ENCODE measurements at places on chromosomes 4 and X.

DNA sequence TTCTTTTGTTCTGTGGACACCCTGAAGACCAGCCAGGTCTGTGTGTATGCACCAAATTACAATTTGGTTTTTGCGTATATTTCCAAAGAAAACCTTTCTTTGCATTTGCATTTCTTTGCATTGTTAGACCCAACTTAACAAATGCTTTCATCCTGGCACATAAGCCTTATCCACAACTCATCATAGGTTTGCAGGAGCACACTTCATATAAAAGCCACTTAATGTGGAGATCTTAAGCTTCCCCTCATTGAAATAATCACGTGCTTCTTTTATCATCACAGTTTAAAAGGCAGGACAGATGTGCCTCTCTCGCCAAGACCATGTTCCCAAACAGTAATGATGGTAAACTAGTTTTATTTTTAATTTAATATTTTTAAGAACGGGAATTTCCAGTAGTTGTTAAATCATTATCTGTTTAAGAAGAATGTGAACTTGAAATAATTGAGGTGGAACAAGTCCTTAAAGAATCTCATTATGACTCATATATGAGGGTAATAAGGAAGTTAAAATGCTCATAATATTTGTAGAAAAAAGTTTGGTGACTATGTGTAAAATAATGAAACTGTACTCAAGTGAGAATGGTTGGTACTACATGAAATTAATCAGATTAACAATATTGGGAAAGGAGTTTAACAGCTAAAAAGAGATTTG lies 65.5 kb downstream of the GLRA3 start:
- no peak for DNase-seq

GRCh38 chr4:40307627-40308497 lies 27.3 kb upstream of the CHRNA9 start:
- DNase-seq = no peak

GRCh38 chrX:63930140-63930539 lies 145.1 kb upstream of the ARHGEF9 start:
- no peak for DNase-seq

- no peak for DNase-seq
These were observed 261.8 kb downstream of the CAMK2D start for GRCh38 chr4:113499696-113500095.

- no peak for DNase-seq
These were observed 84.5 kb downstream of the GATB start for GRCh38 chr4:151676301-151676700.

DNA sequence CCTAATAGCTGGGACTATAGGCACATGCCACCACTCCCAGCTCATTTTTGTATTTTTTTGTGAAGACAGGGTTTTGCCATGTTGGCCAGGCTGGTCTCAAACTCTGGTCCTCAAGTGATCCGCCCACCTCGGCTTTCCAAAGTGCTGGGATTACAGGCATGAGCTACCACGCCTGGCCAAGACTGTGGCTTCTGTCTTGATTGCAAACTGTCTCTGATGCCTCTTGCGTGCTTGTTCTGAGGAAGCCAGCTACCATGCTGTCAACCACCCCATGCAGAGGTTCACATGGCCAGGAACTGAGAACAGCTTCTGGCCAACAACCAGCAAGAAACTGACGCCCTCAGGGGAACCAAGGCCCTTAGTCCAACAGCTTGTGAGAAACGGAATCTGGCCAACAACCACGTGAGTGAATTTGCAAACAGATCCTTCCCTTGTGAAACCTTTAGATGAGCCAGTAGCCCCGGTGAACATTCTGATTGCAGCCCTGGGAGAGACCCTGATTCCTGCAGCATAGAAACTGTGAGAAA lies 71.2 kb downstream of the SUPT20HL2 start:
- DNase-seq = no peak

- no peak for DNase-seq
These were observed 1233.1 kb downstream of the C4orf33 start for GRCh38 chr4:130329036-130329435.

DNA sequence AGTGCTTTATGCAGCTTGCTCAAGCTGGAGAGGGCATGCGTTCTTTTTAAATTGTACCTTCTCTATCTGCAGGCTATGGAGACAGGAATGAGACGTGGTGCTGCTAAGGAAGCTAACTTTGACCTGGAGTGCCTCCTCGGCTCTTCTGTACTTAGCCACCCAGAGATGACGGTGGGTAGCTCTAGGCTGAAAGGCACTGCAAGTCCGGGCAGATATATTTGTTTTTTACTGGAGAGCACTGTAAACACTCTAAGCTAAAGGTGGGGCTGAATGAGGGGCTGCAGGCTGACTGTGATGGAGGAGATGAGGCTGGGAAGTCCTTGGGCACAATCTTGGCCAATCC lies 12.1 kb downstream of the ELF4 start:
- no peak for DNase-seq

DNA sequence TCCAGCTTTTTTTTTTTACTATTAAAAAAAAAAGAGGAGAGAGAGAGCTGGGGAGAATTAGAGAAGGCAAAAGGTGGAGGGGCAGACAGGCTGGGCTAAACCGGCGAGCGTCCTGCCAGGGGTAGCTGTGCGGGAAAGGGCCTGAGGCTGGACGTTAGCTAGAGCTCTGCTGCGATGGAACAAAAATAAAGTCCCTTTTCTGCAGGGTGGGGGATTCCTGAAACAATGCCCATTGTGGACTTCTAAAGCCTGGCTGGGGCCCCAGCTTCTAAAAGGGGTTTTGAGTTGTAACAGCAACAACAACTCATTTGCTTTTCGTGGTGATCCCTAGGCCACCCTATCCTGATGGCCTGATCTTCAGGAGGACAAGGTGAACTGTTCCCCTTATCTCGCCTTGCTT lies 311.7 kb downstream of the FBXW7 start:
- no peak for DNase-seq

- DNase-seq = no peak
These were observed 14.2 kb downstream of the LRBA start for GRCh38 chr4:151000747-151001429.

DNA sequence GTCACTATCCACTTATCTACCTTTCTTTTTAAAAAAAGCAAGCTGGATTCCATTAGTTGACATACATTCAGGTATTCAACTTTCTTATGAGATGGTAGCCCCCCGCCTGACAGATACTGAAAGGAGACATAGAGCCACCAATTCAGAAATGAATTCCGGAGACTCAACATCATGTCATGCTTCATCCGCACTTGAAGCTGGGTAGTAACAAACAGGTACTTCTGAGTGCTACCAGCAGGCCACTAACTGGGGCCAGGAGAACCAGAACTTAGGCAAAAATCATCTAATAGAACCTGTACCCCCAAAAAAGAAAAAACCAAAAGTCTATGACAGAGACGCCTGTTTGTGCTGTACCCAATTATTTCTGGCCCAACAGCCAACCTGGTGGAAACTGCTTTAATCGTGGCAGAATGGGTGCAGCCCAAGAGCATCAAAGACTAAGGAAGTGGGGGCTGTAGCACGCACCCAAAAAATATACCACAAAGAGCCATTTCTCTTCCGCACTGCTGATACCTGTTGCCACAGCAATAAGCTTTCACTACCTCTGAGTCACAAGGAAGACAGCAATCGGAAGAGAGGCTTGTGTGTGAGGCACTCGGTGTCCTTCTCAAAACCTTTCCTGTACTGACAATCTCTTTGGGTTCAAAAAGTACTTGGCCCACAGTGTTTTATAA lies 84.8 kb downstream of the AFAP1 start:
- DNase-seq = no peak

GRCh38 chr4:183335369-183335940 lies 13.2 kb upstream of the CLDN24 start:
- peak; percentile 49 for DNase-seq

DNA sequence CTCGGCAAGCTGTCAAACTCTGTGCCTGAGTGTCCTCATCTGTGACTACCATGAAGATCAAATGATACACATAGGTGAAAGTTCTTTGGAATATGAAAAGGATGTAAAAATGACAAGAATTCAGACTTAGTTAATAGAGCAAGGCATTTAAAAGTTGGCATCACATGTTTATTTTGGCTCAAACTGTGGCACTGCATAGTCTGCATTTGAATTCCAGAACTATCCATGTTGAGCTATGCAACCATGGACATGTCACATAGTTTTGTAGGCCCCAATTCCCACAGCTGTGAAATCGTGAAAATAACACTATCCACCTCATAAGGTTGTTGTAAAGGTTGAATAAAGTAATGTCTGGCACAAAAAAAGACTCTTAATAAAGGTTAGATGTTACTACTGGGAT lies 33.9 kb downstream of the AFF2 start:
- DNase-seq = no peak

DNA sequence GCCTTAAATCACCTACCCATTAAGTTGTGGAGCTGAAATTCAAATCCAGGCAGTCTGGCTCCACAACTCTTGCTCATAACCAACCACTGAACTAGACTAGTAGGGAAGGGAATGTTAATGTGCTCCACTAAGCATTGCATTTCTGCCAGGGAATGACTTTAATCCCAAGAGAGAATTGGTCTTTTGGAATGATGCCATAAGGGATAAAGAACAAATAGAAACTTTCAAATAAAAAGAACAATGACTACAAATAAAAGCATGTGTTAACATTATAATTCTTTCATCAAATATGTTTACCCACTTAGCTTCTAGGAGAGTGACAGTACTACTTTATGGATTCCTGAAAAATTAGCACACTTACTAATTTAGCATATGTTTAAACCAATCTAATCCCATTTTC lies 905.9 kb downstream of the CENPC start:
- no peak for DNase-seq

DNA sequence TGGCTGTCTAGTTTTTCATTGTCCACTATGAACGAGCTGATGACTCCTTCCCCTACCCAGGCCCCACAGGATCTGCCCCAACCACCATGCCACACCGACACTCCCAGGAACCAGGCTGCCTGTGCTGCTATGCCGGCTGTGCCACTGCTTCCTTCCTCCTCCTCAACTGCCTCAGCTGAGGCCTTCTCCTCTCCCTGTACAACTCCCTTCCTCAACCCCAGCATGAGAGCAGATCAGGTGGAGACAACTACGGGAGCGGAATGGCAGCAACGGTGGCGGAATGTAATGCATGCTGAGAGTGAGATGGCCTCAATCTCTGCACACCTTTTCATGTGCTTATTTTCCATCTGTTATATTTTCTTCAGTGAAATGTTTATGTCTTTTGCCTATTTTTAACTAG lies 76.3 kb upstream of the ASB12 start:
- DNase-seq = no peak

DNA sequence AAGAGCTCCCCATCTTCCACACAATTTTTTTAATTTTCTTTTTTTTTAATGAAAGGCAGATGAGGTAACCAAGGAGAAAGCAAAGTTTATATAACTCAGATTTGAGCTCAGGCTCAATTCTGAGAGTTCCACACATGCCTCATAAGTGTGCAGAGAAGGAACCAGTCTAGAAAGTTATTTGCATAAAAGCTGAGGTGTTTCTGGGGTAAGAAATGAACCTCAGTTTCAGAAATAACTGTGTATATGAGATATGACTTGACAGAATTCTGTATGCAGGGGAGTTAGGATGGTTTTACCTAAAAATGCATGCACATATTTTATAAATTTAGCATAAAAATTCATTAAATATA lies 51.3 kb downstream of the DTHD1 start:
- DNase-seq = no peak

GRCh38 chr4:106996490-106996889 lies 39.6 kb downstream of the DKK2 start:
- no peak for DNase-seq

- no peak for DNase-seq
These were observed 66.5 kb downstream of the HTR2C start for GRCh38 chrX:114650351-114650750.

DNA sequence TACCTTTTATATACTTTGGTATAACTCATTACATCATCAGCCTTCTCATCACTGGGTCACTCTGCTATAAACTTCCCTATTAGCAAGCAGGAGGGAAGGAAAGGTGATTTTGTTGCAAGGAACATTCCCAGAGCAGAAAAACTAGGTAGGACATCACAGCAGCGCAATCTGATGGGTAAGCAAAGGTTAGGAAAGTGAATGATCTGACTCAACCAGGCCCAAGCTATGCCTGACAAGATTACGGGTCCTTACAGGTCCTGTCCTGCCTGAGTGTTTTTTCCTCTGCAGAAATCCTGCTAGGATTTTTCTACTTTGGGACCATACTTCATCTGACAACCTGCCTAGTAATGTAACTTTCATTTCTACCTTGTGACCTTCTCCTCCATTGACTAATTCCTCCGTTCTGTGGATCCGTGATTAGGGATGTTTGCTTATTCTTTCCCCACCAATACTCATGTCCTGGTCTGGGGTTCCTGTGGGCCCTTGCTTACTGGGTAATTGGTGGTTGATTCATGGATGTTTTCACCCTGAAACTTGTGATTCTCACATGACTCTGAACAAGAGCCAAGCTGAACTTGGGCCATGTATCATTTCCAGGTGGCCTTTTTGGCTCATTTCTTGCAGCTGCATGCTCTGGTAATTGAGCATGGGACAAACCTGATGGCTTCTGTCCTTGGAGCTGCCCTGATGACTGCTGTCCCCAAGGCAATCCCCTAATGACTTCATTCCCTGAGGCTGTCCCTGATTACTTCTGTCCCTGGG lies 111.9 kb upstream of the KIT start:
- DNase-seq = no peak

- no peak for DNase-seq
These were observed 24.9 kb downstream of the CXCL8 start for GRCh38 chr4:73765296-73765695.

GRCh38 chr4:169385376-169385775 lies 114.6 kb upstream of the SH3RF1 start:
- DNase-seq = peak; percentile 22

DNA sequence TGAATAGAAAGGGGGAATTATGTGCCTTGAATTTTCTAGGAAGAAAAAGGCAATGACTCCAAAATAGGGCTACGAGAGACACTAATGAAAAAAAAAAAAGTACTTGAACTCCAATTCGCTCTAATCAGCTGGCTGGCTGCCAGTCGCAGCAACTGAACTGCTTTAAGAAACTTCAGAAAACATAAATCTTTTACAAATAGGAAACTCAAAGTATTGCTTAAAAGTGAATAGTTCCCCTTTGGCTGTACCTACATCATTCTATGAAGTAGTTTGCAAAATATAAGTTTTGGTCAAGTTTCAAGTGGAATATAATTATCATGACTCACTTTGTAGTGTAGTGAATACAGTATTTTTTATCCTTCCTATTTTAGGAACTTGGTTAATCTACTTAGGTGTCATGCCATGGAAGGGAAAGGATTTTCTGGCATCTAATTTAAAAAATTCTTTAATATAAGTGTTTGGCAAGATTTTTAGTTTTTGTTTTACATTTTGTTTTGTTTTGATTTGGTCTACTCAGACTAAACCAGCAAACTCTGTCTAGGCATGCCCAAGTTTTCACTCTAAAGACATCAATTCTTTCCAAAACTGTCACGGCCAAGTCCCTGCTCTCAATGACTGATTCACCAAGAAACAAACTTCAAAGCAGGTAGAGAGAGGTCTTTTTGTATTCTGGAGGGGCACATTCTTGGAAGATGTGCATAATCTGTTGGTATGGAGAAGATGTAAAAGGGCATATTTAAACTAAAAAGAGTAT lies 382.4 kb upstream of the GALNT7 start:
- DNase-seq = no peak

DNA sequence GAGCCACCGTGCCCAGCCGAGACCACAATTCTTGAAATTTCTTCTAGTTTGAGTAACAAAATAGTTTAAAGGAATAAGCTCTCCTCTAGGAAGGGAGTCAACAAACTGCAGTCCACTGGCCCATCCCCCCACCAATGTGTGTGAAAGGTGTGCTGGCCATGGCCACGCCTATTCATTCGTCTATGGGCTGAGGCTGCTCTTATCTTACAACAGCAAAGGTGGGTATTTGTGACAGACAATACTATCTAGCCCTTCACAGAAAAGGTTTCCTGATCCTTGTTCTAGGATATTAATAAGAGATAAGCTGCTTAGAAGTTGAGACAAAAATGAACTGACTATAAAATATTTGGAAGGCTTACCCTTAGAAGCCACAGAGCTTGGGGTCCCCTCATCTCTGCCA lies 41.2 kb downstream of the BEND2 start:
- no peak for DNase-seq
